ENCODE measurements at places on chromosomes 16 and 17.

DNA sequence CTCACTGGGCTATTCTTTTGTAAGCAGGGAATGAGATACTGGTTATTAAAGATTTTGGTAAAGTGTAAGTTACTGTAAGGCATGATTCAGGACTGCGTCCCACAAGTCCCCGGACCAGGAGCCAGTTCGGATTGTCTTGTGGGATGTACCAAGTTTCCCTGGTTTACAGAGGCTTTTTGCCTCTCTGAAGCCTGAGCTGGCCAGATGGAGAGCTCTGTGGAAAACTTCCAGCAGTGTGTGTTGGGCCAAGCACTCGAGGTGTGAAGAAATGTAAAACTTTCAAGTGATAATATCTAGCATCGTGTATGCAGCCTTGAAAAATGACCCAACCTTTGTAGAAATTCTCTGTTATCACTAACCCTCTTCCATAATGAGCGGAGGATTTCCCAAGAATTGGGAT lies 2.4 kb downstream of the EPN2 start:
- no peak for DNase-seq

GRCh38 chr16:10835281-10835931 lies 16.8 kb upstream of the TVP23A start:
- no peak for DNase-seq

- DNase-seq: no peak
Observed at GRCh38 chr16:80680046-80680445, 124.4 kb downstream of the CDYL2 start.

DNA sequence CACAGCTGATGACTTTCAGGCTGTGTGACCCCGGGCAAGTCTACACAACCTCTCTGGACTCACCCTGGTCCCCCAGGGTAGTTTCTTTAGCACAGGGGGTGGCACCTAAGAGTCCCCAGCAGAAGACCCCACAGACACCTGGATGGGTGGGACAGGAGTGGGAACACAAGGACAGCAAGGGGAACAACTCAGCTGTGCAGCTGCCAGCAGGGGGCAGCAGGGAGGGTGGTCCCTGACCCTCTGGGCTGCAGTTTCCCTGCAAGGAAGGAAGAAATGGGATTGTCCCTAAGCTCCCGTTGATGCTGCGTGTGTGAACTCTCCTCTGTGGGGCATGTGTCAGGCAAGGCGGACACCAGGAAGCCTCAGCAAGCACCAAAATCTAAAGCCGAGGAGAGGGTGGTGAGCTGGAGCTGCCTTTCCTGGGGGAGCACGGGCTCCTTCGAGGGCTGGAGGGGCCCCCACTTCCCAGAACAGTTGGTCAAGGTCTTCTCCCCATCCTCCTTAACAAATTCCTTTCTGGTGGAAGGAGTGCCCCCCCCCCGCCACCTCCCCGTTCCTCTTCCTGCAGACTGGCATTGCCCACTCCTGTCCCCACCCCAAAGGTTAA lies 24.1 kb upstream of the CDH5 start:
- DNase-seq: no peak

DNA sequence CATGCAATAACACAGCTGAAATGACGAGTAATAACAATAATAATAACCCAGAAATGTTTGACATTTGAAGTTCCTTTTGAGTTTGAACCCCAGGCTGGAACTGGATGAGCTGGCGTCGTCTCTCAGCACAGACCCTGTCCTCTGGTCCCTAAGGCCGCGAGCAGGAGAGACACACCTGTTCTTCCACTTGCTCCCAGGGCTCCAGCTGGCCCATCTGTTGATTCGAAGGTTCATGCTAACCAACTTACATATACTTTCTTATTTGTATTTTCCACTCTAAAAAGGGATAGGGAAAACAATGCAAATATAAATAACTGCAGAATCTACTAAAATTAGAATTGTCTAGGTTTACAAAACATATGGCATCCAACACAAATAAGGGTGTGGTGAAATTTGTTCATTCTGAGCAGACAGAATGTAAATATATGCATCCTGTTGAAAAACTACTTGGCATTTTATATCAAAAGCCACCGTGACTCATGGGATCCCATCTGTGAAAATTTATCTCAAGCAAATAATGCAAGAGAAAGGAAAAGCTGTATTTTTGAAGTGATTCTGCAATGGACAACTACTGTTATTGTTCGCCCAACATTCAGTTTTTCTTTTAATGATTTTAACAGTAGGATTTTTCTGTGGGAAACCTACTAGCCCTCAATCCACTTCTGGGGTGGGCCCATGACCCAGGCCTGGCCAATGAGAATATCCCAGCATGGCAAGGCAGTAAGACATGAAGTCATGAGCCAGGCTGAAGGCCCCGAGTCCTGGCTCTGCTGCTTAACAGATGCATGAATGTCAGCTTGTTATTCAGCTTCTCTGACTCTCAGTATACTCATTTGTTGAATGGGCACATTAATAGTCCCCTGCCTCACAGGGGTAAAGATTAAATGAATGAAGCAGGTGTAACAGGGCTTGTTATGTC lies 13.2 kb upstream of the RGS9 start:
- DNase-seq: no peak

- no peak for DNase-seq
Observed at GRCh38 chr16:86663685-86664521, 85.6 kb downstream of the FOXL1 start.

- no peak for DNase-seq
Observed at GRCh38 chr17:29051731-29052130, 8.8 kb downstream of the PIPOX start.

DNA sequence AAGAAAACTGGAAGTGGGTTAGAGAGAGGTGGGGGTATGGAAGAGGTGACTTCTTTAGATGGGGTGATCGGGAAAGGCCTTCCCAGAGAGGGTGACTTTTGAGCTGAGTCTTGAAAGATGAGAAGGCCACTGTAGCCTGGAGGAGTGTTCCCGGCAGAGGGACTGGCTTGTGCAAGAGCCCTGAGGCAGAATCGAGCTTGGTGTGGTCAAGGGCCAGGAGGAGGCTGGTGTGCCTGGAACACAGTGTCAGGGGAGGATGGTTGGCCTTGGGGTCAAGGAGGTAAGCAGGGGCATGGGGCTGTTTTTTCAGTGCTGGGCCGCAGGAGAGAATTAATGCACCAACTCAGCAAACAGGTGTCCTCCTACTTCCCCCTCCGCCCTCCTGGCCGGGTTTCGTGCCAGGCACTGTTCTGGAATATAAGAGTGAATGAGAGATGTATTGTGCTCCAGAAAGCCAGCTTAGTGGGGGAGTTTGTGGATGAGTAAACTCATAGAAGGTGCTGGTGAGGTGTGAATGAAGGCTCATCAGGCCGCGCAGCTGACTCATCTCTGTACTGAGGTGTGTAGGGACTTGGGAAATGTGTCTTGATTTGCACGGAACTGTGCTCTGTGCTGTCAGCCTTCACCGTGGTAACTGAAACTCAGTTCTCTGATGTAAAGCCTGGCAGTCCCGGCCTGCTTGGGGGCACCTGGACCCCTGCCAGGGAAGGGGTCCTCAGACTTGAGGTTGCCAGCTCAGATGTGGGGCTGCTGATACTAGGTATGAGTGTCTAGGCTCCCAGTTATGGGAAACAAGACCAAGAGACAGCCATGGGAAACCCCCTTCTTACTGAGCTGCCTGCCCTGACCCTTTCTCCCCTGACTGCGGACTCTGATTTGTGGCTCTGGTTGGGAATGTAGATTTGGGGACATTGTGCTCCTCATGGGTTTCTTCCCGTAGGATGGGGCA lies 15.3 kb downstream of the KSR1 start:
- no peak for DNase-seq

DNA sequence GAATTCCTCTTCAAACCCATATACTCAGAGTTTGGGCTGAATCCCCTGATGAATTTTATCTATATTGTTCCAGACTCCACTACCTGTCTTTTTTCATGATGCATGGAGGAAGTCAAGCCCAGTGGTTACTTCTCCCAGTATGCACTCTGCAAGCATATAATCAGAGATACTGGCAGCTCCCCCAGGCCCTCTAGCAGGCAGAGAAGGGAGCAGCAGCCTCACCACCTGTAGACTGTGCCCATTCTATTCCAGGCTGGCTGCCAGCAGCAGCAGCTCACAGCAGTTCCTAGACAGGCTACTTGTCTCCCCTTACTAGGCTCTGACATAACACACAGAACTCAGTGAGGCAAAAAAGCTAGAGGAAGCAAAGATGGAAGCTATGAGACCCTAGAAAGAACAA lies 3.4 kb downstream of the MKS1 start:
- DNase-seq: no peak

- DNase-seq: no peak
Observed at GRCh38 chr17:10286324-10286723, 86.5 kb downstream of the MYH13 start.

- DNase-seq: no peak
Observed at GRCh38 chr16:85653290-85653891, 35.4 kb downstream of the GINS2 start.

DNA sequence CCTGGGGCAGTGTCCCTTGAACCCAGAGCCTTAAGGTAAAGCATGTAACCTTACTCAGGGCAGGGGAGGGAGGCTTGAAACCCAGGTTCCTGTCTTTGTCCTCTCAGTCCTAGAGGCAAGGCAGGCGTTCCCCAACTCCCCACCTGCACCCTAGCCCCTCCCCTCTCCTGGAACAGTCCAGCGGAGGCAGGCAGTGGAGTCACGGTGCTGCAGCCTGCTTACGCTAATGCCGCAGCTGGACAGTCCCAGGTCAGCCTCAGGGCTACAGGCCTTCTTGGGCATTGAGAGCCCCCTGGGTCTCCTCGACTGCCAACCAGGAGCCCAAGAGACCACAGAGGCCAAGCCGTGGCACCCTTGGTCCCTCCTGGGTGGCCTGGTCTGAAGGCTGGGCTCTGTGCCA lies 6.8 kb upstream of the CD300A start:
- no peak for DNase-seq

- DNase-seq: no peak
Observed at GRCh38 chr17:29181226-29181625, 1.0 kb upstream of the MYO18A start.

- DNase-seq: no peak
Observed at GRCh38 chr17:45753645-45754225, 30.4 kb upstream of the CRHR1 start.

GRCh38 chr17:4717791-4718190 lies 7.4 kb downstream of the ARRB2 start:
- no peak for DNase-seq

DNA sequence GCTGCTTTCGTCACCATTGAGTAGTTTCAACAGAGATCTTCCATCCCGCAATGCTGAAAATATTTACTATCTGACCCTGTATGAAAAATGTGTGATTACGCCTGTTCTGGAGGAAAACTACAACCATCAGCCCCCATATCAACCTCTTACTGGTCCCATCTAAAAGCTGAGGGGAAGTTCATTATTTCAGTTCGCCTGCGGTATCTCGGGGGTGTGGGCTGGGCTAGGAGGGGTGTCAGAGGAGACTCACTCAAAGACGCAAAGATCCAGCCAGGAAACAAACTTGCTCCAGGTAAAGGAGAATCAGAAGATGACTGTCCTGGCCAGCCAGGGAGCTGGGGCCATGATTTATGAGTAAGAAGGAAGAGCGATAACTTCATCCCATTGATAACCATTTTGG lies 13.7 kb downstream of the CACNG1 start:
- no peak for DNase-seq

GRCh38 chr17:6170349-6170748 lies 100.2 kb downstream of the WSCD1 start:
- no peak for DNase-seq

DNA sequence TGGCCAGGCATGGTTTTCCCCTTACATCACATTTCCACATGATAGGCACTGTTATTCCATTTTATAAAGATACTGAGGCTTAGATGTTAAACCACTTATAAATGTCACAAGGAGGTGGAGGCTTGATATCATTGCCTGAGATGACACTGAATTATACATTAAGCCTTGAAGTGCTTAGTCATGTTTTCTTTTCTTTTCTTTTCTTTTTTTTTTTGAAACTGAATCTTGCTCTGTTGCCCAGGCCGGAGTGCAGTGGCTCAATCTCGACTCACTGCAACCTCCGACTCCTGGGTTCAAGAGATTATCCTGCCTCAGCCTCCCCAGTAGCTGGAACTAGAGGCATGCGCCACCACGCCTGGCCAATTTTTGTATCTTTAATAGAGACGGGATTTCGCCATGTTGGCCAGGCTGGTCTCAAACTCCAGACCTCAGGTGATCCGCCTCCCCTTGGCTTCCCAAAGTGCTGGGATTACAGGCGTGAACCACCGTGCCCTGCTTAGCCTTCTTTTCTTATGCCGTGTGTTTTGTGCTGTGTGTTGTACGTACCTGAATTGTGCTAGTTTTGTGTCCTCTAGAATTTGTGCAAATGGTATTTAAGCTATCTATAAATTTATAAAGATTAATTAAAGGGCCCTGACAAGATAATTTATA lies 1.2 kb downstream of the DNAJA3 start:
- DNase-seq: no peak

GRCh38 chr17:17149520-17150447 lies 56.3 kb downstream of the PLD6 start:
- no peak for DNase-seq

- DNase-seq: no peak
Observed at GRCh38 chr17:75011401-75012095, 922 bp upstream of the MRPL58 start.

GRCh38 chr17:34146440-34147043 lies 108.5 kb upstream of the CCL2 start:
- DNase-seq: no peak

- no peak for DNase-seq
Observed at GRCh38 chr17:80102664-80103448, 1.5 kb downstream of the GAA start.

- DNase-seq: peak; percentile 24
Observed at GRCh38 chr16:81940781-81941560, 70.3 kb downstream of the SDR42E1 start.

GRCh38 chr16:81224824-81225223 lies 13.7 kb upstream of the BCO1 start:
- DNase-seq: no peak

DNA sequence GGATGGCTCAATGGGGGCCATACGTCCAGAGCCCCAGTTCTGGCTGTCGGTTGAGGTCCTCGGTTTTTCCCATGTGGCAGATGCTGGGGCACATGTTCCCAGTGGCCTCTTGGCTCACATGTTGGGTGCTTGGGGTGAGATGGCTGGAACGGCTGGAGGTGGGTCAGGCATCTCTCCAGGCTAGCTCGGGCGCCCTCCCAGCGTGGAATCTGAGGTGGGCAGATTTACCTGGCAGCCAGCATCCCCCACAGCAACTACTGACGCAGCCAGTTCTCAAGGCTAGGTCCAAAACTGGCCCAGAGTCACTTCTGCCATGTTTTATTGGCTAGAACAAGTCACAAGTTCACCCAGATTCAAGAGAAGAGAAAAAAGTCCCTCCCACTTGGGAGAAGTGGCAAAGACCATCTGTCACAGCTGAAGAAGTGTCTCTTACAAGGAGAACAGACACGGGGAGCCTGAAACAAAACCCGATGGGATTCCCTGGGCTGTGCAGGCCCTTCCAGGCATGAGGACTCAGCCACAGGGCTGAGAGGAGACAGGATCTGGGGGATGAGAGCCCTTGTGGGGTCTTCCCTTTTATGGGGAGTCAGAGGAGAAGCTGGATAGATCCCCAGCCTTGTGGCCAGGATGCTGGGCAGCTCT lies 15.2 kb downstream of the ACE start:
- DNase-seq: no peak

- DNase-seq: no peak
Observed at GRCh38 chr17:2398655-2399571, 1.9 kb downstream of the MNT start.
